ENCODE measurements at places on chromosomes 4 and X. TPM values are rescaled to one million over a fixed set of nuclear protein-coding genes. Genes with fewer than 3 reads are reported as not detected.

GRCh38 chr4:183139972-183140570 lies 41.0 kb downstream of the WWC2 start:
- peaks cover 8% of the 10 kb centered on the region for H3K27me3 ChIP-seq
- no peak overlapping the region for H3K27ac ChIP-seq
- no peak overlapping the region for H3K4me3 ChIP-seq
- H3K36me3 ChIP-seq, result no peaks in the 10 kb centered on the region
- no peaks in the 10 kb centered on the region for H3K4me1 ChIP-seq
- DNase-seq, result peak; percentile 13

- peak; percentile 75 for DNase-seq
- peaks cover 19% of the 10 kb centered on the region for H3K27me3 ChIP-seq
- peaks cover 15% of the 10 kb centered on the region for H3K36me3 ChIP-seq
- H3K4me3 ChIP-seq, result peak overlapping the region; percentile 80
- no peak overlapping the region for H3K27ac ChIP-seq
These were observed 7.0 kb downstream of the TNIP3 start for GRCh38 chr4:121156822-121157769.

Gene BANK1
- total RNA-seq, result not detected

- H3K27ac ChIP-seq, result no peak overlapping the region
- no peaks in the 10 kb centered on the region for H3K4me1 ChIP-seq
- H3K36me3 ChIP-seq, result no peaks in the 10 kb centered on the region
These were observed 353.1 kb upstream of the NR3C2 start for GRCh38 chr4:148795156-148795864.

GRCh38 chr4:56156141-56156540 lies 207.4 kb downstream of the CEP135 start:
- H3K4me3 ChIP-seq, result no peak overlapping the region
- no peaks in the 10 kb centered on the region for H3K36me3 ChIP-seq
- no peaks in the 10 kb centered on the region for H3K27me3 ChIP-seq

Gene DUSP9
- total RNA-seq, result 0.19 TPM

Gene RTL3
- not detected for total RNA-seq

DNA sequence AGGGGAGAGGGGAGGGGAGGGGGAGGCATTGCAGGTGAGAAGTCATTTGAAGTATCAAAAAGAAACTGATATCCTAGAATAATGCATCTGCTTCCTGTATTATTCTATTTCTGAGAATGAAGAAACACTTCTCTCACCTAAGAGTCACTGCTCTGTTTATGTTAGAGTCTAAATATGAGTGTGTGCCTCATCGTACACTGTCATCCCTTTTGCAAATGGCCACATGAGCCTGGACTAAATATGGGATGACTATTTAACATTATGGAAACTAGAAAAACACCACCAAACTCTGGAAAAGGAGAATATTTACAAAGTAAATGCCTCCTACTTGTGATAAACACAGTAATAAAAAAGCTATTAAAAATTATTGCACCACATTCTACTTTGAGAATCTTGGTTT lies 146.4 kb upstream of the NOCT start:
- no peaks in the 10 kb centered on the region for H3K4me1 ChIP-seq
- no peaks in the 10 kb centered on the region for H3K36me3 ChIP-seq
- peaks cover 18% of the 10 kb centered on the region for H3K27me3 ChIP-seq
- no peak overlapping the region for H3K27ac ChIP-seq
- no peak overlapping the region for H3K4me3 ChIP-seq

Gene AMMECR1
- 12.2 TPM for total RNA-seq

DNA sequence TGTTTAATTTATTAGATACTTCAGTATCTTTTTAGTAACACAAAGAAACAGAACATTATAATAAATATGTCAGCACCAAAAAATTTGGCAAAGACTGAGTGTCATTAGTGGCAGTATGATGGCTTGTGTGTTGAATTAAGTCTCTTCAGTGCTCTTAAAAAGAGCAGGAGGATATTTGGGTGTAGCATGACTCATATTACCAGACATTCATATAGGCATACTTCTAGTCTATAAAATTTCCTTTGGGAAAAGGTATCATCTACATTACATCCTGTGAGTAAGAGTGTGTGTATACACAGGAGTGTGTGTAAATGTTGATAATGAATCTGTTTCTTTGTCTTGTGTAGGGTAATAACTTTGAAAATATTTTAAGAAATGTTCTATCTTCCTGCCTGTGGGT lies 135.7 kb downstream of the CNKSR2 start:
- H3K4me3 ChIP-seq, result no peak overlapping the region
- H3K36me3 ChIP-seq, result no peaks in the 10 kb centered on the region
- no peaks in the 10 kb centered on the region for H3K4me1 ChIP-seq
- DNase-seq, result no peak
- no peak overlapping the region for H3K27ac ChIP-seq

DNA sequence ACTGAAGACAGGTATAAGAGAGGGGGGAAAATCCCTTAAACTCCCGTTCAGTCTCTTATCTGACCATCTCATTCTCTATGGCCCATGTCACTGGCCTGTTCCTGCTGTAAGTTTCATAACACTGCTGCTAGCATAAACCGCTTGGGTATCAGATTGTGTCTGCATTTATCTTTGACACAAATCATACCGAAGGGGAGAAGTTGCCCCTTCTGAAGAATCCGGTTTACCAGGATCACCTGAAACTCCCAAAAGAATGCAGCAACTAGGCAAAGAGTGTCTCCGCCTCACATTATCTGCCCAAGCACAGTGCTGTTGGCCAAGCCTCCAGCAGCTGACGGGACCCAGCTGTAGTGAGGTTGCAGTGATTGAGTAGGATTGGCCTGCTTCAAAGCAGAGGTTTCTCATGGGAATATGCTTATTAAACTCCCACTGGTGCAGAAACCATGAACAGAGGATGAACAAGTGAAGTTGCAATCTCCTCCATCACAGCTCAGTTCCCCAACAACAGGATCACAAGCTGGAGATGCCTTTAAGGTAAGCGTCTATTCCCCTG lies 71.3 kb upstream of the PUDP start:
- H3K27ac ChIP-seq, result no peak overlapping the region
- no peak for DNase-seq
- no peaks in the 10 kb centered on the region for H3K27me3 ChIP-seq
- H3K36me3 ChIP-seq, result no peaks in the 10 kb centered on the region

Gene MAN2B2
- 14.9 TPM for total RNA-seq

- H3K4me1 ChIP-seq, result peaks cover 40% of the 10 kb centered on the region
- H3K36me3 ChIP-seq, result peaks cover 30% of the 10 kb centered on the region
- peak overlapping the region; percentile 47 for H3K4me3 ChIP-seq
- no peaks in the 10 kb centered on the region for H3K27me3 ChIP-seq
These were observed 20.5 kb downstream of the SEL1L3 start for GRCh38 chr4:25842229-25842845.

Gene FAM9A
- total RNA-seq, result not detected

Gene TIGD2
- total RNA-seq, result 2.6 TPM

GRCh38 chr4:173449380-173449717 lies 50.4 kb upstream of the SCRG1 start:
- H3K27me3 ChIP-seq, result no peaks in the 10 kb centered on the region
- no peak for DNase-seq
- H3K27ac ChIP-seq, result no peak overlapping the region
- no peaks in the 10 kb centered on the region for H3K36me3 ChIP-seq

Gene GYPE
- total RNA-seq, result not detected

- DNase-seq, result no peak
- no peak overlapping the region for H3K4me3 ChIP-seq
- no peaks in the 10 kb centered on the region for H3K27me3 ChIP-seq
- H3K4me1 ChIP-seq, result no peaks in the 10 kb centered on the region
- H3K27ac ChIP-seq, result no peak overlapping the region
- no peaks in the 10 kb centered on the region for H3K36me3 ChIP-seq
These were observed 16.2 kb downstream of the SPOCK3 start for GRCh38 chr4:167218022-167218608.

Gene CENPI
- 19.4 TPM for total RNA-seq
